ENCODE measurements at places on chromosomes 16 and 17.
A peak's percentile ranks its signal among the peaks of the same experiment; 100 is the strongest.

- peak; percentile 99 for DNase-seq
These were observed at the start of gene NUPR1 for GRCh38 chr16:28538733-28539596. TSS of gene NUPR1 (minus strand) at chr16:28538974. CDS start at chr16:28538907, 67 bp downstream.

DNA sequence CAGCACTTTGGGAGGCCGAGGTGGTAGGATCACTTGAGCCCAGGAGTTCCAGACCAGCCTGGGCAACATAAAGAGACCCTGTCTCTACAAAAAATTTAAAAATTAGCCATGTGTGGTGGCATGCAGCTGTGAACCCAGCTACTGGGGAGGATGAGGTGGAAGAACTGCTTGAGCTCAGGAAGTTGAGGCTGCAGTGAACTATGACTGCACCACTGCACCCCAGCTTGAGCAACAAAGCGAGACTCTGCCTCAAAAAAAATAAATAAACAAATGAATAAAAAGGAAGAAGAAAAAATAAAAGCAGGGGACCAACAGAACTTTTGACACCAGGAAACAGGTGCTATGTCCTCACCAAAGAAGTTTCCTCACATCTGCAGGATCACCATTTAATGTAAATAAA is 14.2 kb downstream of the TERF2 start:
- no peak for DNase-seq

GRCh38 chr16:22614271-22614947 is 103.7 kb downstream of the NPIPB5 start:
- peak; percentile 38 for DNase-seq

DNA sequence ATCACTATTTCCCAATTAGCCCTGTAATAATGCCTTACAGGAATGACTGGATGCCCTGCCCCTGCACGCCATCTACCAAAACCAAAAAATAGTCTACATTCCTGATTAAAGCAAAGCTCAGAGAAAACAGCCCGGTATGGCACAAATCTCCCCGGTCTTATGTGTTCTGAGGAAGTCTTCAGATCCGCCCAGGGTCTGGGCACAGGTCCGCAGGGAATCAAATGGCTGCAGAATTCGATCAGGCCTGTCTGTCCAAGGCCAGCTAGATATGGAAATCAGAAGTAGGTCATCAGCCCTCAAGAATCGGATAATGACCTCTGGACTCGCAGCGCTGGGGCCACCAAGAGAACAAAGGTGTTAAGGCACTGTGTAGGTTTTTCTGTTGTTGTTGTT is 171.0 kb downstream of the ZFHX3 start:
- no peak for DNase-seq

- no peak for DNase-seq
These were observed 190.1 kb upstream of the SALL1 start for GRCh38 chr16:51341204-51341603.

DNA sequence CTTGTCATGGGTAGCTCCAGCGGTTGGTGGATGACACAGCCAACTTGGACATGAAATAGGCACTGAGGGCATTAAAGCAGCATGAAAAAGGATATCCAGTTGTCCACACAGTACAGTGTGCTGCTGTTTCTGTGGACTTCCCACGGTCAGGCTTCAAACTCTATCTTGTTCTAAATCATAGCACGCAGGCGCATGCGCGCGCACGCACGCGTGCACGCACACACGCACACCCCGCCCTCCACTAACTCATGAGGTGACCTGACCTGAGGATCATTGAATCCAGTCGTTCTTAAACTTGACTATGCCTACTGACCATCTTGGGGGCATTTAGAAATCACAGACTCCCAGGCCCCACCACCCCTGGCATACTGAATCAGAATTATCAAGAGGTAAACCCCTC is 361.4 kb downstream of the CA10 start:
- no peak for DNase-seq

DNA sequence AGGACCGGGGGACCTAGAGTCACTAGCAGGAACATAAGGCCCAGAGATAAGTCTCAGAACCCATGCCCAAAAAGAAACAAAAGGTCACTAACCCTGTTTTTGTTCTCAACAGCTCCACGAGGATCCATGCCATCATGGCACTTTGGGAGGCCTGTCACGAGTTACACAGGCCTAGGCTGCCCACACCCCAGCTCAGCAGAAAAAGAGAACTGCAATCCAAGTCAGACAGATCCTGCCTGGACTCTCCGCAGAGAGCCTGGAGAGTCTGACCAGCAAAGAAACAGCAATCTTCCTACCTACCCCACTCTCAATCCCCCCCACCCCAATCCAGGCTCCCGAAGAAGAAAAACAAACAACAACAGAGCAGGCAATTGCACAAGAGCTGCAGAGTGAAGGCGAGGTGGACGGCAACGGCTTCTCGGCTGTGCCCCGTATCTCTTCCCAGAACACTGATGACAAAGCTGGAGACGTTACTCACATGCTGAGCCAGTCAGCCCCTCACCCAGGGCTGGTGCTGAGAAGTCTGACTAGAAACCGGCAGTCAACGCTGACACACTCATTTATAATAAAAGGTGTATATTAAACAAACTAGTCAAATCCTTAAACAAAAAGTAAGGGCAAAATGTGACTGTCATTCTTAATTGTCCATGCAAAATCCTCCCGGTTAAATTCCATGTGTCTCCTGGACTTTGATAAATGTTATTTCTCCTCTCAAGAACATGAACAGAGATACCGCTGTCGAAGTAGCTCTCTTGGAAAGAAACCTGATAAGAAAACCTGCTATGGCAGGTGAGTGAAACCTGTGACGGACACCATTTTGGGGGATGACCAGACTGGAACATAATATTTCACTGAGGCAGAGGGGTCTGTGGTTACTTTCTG is 89.3 kb downstream of the SMG6 start:
- DNase-seq, result peak; percentile 95

- DNase-seq, result no peak
These were observed 3.2 kb downstream of the PDE6G start for GRCh38 chr17:81652906-81653771.

- DNase-seq, result no peak
These were observed 4.4 kb downstream of the CLEC19A start for GRCh38 chr16:19289811-19290485.

DNA sequence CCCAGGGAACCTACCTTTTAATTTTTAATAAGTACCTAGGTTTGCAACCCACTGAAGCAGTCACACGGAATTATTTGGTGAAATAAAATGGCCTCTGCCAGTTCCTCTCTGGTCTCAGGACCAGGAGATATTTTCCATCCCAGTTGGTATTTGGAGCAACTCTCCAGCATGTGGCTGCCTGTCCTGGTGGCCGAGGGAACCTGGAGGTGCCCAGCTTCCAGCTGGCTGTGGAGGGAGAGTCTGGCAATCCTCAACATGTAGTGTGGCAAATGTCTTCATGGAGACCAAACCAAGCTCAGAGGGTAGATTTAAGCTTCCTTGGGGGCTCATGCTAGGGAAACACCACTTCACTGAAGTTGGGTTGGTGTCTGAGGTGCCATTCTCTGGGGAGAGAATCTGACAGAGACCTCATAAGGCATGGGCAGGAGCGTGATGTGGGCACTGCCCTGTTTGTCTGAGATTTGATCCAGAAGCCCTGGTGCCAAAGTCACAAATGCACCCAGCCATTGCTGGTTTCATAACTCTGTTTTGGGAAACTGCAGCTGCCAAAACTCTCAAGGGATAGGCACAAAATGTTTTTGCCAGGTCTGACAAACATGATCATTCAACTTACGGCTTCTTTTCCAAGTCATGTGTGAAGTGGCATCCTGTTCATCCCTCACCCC is 2.8 kb downstream of the MT1X start:
- DNase-seq, result no peak

DNA sequence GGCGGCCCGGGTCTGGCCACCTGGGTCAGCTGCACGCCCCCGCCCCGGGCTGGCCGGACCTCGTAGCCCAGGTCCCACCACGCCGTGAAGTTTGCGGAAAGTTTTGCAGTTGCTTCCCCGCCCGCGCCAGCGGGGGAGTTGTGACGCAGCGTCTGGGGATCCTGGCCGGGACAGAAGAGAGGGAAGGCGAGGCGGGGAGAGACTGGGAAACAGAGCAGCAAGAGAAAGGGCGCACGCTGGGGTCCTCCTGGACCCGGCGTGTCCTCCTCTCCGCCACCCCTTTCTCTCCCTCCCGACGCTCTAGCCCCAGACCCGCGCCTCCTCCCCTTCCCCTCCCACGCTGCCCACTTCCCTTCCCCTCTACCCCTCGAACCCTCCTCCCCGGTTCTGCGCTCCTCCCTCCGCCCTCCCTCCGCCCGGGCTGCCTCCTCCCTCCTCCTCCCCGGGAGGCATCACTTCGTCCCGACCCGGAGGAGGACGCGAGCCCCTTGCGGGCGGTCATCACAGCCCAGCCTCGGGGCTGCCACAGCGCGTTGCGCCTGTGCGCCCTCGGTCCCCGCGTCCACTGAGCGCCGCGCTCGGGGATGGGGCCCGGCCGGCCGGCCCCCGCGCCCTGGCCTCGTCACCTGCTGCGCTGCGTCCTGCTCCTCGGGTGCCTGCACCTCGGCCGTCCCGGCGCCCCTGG is at the start of gene MRC2:
Gene MRC2, plus strand, starts transcription at position 452 of the 685 bp plus-strand sequence. Its CDS starts 133 bp downstream, at position 585.
- peak; percentile 85 for DNase-seq

DNA sequence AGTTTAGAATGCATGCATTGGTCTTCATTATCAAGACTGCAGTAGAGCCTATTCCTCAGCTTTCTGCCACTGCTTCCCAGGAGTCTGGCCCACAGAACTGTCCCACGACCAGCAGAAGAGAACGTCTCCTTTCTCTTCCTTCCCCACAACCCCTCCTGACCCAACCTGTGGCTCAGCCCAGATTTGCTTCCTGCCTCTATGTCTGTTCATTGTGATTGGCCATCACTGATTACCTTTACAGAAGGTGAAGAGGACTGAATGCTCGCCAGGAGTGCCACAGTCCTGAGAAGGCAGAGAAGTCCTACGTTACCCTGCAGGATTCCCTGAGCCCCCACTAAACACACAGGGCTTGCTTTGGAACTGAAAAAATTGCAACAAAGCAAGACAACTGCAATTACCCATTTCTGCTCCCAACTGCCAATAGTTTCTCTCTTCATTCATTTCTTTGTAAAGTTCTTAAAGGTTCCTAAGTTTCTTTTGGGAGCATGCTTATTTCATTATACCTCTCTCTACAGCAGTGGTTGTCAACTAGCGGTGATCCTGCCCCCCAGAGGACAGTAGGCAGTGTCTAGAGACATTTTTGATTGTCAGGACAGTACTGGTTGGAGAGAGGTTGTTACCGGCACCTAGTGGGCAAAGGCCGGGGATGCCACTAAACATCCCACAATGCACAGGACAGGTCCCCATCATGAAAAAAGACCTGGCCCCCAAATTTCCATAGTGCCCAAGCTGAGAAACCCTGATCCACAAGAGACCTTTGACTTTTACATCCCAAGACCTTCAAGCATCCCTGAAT is 4.5 kb upstream of the NAT9 start:
- peak; percentile 12 for DNase-seq

Data from fibroblast of mammary gland (primary cell).